NCI-H146 (cell line): ENCODE measurements at places on chromosomes 16 and 17.

GRCh38 chr17:7589204-7589868 lies 558 bp downstream of the SOX15 start:
- no peak for DNase-seq

GRCh38 chr17:58323366-58324055 lies 5.1 kb downstream of the TSPOAP1 start:
- peak; percentile 6 for DNase-seq

DNA sequence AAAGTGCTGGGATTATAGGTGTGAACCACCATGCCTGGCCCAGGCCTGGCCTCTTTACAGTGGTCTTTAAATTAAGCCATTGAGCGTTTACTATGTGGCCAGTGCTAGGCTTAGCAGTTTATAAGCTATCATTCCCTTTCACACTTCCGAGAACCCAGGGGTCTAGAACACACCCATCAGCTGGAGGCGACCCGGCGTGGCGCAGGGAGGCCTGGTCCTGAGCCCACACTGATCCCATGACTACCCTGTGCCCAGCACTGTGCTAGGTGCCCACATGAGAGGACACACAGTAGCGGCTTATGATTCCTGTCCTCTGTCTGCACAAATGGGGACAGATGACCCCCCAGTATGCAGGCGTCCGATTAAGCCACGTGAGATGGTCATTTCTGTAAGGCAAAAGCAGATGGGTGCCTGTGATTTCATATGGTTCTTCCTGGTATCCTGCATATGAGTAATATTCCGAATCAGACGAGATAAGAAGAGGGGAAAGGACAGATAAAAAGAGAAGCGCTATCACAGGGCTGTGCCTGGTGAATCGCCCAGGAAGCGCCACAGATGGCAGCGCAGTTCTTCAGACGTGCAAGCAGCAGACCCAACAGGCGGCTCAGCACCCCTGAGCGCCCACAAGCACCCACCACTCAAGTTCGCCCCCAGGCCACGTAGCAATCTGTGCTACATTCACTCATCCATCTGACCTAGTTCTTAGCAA lies 5.3 kb downstream of the OSGIN1 start:
- DNase-seq, result no peak

DNA sequence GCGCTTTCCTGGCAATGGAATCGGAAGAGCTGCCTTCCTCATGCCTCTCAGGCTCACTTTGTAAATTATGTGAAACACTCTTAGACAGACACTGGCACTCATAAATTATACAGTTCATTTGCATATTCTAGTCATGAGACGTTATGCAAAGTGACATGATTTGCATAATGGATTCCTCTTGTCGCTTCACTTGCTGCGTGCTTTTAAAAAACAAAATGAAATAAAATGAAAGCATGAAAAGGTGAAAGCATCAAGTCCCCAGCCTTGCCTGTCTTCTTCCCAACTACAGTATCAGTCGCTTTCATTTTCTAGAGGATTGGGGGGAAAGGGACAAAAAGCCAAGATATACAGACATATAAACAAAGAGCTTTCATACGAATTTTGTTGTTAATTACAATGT lies 252.8 kb upstream of the PMFBP1 start:
- no peak for DNase-seq

DNA sequence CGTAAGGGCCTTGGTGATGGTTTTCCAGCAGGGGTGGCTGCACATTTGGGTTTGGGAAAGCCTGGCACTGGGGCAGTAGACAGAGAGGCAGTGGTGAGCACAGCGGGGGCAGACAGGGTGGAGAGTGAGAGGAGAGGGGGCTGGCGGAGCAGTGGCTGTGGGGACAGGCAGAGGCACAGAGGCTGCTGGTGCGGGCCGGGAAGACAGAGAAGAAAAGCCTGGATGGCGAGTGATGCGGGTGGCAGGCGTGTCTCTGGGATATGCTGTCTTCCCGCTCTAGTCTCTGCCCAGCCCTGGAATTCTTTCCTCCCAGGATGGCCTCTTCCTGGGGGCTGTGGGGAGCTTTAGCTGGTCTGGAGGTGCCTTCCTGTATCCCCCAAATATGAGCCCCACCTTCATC lies 16.9 kb downstream of the ITGAD start:
- no peak for DNase-seq

DNA sequence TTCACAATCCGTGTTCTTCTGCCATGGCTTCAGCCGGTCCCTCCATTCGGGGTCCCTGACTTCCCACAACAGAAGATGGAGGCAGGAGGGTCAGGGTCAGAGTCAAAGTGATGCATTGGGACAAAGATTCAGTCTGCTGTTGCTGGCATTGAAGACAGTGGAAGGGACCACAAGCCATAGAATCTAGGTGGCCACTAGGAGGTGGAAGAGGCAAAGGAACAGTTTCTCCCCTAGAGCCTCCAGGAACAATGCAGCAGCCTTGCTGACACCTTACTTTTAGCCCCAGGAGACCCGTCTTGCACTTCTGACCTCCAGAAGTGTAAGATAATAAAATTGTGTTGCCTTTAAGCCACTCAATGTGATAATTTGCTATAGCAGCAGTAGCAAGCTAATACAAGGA lies 55.9 kb downstream of the MFSD11 start:
- peak; percentile 50 for DNase-seq

GRCh38 chr16:2530629-2531318 lies 434 bp downstream of the CEMP1 start:
- DNase-seq, result no peak

GRCh38 chr17:30254150-30254549 lies 18.7 kb upstream of the SLC6A4 start:
- no peak for DNase-seq

DNA sequence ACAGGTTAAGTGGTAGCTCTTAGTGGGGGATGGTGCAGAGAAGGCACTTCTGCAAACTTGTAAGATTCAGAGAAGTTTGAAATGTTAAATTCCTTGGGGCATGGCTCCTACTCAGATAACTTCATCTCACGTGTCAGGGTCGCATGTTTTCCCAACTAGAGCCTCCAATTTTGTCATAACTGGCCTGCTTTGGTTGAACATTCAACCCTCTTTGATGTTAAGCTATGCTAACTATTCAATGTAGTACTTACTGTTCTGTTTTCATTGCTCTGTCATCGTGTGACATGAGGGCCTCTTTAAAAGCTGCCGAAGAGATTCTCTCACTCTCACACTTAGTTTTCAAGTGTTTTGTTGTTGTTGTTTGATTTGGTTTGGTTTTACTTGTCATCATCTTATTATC lies 280.8 kb downstream of the CDH11 start:
- no peak for DNase-seq

GRCh38 chr17:9958586-9959281 lies 53.7 kb upstream of the RCVRN start:
- no peak for DNase-seq

GRCh38 chr17:29711588-29712385 lies 89.1 kb upstream of the CORO6 start:
- no peak for DNase-seq

- DNase-seq, result no peak
These were observed 15.9 kb upstream of the MEIOB start for GRCh38 chr16:1887711-1888354.
